Activated T-helper 1 cell treated with anti-CD3 and anti-CD28 coated beads, Interleukin-2, amount 50 U/mL, for 16 hours (primary cell): ENCODE measurements at places on chromosomes 3 and 15.

- no peak for DNase-seq
These were observed 441.7 kb downstream of the EPHA6 start for GRCh38 chr3:97256060-97256459.

DNA sequence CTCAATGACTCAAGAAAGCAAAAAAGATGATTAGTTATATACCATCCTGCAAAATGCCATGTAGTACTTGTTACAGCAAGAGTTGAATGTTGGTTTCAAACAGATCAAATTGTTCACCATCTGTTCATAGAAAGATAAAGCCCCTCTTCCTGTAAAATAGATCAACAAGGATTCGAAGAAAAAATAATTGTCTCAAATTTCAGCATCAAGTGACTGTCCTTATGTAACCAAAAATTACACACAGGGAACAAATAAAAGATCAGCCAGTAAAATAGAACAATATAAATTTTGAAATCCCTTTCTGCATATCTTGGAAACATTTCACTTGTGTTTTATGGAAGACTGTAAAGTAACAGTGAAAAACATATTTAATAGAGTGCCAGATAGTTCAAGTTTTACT, 165.1 kb upstream of the STAC start:
- DNase-seq, result no peak

DNA sequence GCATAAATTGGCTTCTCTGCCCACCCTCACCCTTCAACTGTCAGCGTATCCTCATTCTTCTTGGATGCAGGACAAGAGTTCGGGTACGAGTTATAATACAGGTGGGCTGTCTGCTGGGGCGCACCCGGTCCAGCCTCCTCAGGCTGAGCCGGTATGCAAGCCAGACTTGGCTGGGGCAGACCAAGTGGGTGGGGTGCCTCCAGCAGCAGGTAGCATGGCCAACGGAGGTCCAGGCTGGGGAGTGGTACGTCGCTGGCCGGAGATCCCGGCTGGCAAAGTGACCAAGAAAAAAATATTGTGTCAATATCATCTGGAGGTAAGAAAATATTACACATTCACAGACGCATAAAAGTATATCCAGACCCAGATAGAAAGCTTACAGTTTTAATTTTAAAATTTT, 45.6 kb downstream of the GATM start:
- DNase-seq, result no peak

DNA sequence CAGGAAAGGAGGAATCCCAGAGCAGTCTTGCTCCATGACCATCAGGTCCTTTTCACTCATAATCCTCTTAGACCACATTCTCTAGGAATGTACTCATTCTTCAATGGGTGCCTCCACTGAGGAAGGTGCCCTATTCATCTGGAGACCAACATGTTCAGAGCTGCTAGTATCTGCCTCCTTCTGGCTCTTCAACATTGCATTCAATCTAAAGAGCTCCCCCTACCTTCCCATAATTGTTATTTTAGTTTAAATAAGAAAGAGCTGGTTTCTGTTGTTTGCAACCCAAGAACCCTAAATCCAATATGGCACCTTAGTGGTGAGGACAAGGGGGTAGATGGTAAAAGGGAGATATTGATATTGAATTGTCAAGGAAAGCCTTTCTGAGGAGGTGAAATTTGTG, 67.6 kb downstream of the SCN11A start:
- no peak for DNase-seq

- DNase-seq, result no peak
These were observed 2.8 kb downstream of the APOD start for GRCh38 chr3:195580744-195581443.

GRCh38 chr15:27648359-27648758, 450.8 kb downstream of the OCA2 start:
- no peak for DNase-seq

- DNase-seq, result no peak
These were observed 608.1 kb downstream of the ZNF385D start for GRCh38 chr3:21142949-21143348.

DNA sequence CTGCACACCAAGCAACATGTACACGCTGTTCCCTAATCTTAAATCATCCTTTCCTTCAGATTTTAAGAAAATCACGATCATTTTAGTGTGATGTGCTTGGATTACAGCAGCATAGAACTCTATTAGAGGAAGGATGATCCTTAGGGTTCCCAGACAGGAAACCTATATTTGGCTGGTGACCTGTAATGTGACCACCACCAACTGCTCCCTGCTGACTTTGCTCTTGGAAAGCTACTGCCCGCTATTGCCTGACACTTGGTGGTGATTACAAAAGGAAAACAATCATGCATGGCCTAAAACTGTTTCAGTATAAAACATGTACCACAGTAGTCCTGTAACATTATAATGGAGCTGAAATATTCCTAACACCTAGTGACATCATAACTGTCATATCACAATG, 27.2 kb upstream of the LMOD3 start:
- DNase-seq, result no peak

GRCh38 chr3:17964108-17964507, 221.7 kb upstream of the TBC1D5 start:
- DNase-seq, result no peak

DNA sequence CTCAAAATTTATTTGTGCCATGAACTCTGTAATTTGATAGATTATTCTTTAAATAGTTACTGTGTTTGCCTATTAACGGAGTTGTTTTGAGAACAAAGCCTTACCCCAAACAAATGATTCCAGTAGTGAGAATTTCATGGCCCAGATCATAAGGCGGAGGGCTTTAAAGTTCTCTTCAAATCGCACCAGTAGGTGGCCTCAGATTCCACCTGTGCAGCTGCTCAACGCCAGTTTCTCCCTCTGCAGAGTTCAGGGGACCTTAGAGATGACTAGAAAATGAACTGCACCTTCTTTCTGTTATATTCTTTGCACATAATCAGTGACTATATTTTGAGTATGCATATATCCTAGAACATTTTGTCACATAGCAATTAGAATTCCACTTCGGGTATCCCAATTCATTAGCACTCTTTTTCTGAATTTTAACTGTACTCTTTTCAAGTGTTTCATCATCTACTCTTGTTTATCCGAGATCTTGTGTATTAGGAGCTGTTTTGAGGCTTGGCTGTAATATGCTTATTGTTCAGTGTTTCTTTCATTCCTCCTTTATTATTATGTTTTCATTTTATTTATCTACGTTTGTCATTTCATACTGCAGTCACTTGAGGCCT, 232.6 kb upstream of the CHRM5 start:
- DNase-seq, result no peak

DNA sequence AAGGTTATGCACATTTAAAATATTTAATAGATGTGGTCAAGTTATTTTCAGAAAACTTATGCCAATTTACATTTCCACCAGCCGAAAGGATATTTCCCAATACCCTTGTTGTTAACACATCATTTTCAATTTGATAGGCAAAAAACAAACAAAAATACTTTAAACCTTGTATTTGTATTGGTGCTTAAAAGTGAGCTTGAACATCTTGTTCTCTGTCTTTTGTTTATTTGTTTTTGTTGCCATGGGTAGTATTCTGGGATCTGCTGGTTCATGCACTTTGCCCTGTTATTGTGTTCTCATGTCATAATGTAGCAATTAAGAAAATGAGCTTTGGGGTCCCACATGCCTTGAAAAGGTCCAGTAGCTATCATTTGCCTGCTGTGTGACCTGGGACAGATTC, 191.4 kb downstream of the LRTM1 start:
- DNase-seq, result no peak

DNA sequence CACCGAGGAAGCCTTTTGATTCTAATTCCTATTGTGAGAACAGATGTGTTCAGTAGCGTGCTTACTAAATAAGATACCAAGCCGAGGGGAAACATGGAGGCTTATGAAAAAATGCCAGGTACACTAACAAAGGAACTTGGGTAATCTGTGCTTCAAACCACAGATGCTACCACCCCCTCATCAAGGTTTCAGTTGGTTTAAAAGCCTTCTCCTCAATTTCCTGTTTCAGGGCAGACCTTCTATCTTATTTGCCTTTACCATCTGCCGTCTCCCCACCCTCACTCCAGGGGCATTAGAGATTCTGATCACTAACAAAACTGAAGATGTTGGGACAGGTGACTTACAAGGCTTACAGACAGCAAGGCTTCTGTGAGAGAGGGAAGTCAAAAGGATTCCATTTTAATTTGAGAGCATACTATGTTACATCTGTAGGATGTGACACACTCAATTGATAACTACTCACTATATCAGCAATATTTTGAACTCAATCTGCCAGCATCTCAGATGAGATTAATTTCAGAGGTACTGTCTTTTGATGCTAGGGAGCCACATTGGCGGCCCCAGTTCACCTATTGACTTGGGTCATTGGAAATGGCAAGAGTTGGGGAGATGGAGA, 60.6 kb upstream of the PLCL2 start:
- DNase-seq, result no peak

DNA sequence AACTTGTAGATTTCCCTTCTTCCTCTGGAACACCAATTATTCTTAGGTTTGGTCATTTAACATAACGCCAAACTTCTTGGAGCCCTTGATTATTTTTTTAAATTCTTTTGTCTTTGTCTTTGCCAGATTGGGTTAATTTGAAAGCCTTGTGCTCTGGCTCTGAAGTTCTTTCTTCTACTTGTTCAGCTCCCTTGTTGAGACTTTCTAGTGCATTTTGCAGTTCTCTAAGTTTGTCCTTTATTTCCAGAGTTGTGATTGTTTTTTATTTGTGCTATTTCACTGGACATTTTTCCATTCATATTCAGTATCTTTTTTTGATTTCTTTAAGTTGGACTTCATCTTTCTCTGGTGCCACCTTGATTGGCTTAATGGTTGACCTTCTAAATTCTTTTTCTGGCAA, 55.5 kb downstream of the TM2D3 start:
- DNase-seq, result no peak
